IgD-negative memory B cell (primary cell): ENCODE measurements at places on chromosomes 11 and 22. TPM values are rescaled to one million over a fixed set of nuclear protein-coding genes. Genes with fewer than 3 reads are reported as not detected.

Gene GLB1L3
- 0.19 TPM for polyA plus RNA-seq

Gene UBQLN3
- not detected for polyA plus RNA-seq

Gene GAB4
- polyA plus RNA-seq = not detected

Gene TNNT3
- 0.23 TPM for polyA plus RNA-seq

Gene NXPE1
- not detected for polyA plus RNA-seq

Gene PRR5L
- 1.2 TPM for polyA plus RNA-seq

Gene BTG4
- polyA plus RNA-seq = not detected
